D721Med (cell line): ENCODE measurements at places on chromosomes 11 and 22.

DNA sequence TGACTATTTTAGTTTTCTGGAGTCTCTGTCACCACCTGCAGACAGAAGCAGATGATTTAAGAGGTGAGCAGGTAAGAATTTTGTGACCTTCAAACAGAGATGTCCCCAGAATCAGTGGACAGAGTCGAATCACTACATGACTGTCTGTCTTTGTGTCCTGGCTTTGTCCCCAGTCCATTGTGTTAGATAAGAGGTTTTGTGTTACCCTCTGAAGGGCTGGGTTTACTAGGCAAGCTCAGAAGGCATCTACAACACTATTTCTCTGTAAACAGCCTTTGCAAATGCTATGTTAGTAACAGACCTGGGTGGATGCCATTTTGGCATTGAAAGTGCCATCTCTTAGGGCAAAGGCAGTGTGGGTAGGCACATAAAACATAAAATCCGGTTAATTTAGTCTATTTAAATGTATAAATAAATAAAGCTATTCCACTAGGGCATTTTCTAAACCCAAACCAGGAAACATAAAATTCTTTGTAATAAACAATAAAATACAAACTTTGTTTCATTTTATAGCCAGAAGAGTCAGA is 40.3 kb upstream of the CADM1 start:
- DNase-seq: no peak

DNA sequence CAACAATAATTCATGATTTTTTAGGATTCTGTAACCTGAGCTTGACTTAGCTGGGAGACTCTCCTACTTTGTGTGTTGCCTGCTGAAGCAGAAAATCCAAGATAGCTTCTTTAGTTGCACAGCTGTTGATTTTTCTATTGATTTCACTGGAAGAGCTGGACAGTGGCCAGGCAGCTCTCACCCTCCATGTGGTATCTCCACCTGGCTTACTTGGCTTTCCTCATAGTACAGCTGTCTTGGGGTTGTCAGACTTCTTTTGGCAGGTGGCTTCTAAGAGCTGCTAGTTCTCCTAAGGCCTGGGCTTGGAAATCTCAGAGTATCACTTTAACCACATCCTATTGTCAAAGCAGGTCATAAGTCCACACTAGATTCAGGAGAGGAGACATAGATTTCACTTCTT is 130.8 kb upstream of the SPON1 start:
- DNase-seq: no peak

DNA sequence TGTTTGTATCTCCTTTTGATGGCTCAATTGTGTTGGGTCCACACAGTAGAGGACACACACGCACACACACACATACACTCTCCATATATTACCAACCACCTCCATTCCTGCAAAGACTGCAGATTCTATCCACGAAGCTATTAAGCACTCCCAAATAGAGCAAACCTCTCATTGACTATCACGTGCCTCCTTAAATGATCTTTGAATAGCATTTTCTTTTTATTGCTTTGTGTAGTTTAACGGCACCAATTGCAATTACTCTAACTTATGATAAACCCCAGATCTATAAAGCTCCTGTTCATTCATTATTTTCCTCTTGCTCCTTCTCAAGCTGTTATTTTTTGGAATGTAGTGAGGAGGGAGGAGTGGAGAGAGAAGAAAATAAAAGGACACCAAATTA is 204.7 kb downstream of the ST3GAL4 start:
- no peak for DNase-seq

DNA sequence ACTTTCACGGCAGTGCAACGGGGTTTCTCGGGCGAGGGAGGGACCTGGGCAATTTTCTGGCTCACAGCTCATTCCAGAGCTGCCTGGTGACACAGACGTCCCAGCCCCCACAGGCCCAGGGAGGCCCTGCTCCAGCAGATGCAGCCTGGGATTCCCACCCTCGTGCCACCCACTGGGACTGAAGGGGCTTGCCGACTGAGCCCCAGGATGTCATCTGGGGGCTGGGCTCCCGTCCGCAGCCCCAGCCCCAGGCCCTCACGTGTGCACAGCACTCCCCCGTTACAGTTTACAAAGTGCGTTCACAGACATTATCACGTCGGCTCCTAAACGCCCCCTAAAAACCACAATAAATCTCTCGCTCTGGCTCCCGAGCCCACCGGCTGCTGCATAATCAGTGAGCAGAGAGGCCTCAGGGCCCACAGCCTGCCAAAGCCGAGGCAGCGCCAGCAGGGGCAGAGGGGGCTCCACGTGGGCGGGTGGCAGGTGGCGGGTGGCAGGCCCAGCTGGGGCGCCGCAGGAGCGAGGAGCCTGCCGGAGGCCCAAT is 76.9 kb upstream of the TCF20 start:
- no peak for DNase-seq
